Activated naive CD8-positive, alpha-beta T cell treated with anti-CD3 and anti-CD28 coated beads, Interleukin-2, amount 50 U/mL, for 16 hours (primary cell): ENCODE measurements at places on chromosomes 4 and X.

- no peak for DNase-seq
These were observed 2.5 kb upstream of the CDKL5 start for GRCh38 chrX:18422886-18423285.

- no peak for DNase-seq
These were observed 112.4 kb upstream of the SPRY1 start for GRCh38 chr4:123284168-123284567.

GRCh38 chr4:85595098-85595775 is 120.3 kb downstream of the ARHGAP24 start:
- no peak for DNase-seq

GRCh38 chrX:3346501-3347259 is at the start of gene MXRA5:
Gene MXRA5, minus strand, starts transcription at chrX:3346652. Its CDS starts 2,819 bp downstream, at chrX:3343833.
- no peak for DNase-seq
